Activated CD8-positive, alpha-beta memory T cell treated with anti-CD3 and anti-CD28 coated beads for 4 hours (primary cell): ENCODE measurements at places on chromosomes 2 and 18.
A peak's percentile ranks its signal among the peaks of the same experiment; 100 is the strongest.

DNA sequence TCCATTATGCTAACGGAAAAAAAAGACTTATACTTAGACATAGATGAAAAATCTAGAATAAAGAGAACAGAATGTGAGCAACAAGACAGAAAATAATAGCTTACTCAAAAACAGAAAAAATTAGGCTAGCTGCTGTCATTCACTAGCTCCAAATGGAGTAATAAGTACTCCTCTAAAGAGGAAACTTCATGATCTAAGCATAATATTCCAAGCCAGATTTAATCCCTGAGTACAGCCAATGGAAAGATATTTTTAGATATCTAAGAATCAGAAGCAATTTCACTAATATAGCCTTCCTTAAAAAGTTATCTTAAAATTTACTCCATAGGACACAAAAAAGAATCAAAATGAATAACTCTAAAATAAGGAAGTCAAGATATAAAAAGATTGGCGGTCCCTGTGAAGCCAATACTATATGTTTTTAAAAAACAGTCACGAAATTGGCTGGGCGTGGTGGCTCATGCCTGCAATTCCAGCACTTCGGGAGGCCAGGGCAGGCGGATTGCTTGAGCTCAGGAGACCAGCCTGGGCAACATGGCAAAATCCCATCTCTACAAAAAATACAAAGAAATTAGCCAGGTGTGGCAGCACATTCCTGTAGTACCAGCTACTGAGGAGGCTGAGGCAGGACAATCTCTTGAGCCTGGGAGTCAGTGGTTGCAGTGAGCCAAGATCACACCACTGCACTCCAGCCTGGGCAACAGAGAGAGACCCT lies 123.2 kb upstream of the BCL2L11 start:
- DNase-seq: no peak

GRCh38 chr2:48845684-48846083 lies 90.2 kb upstream of the LHCGR start:
- no peak for DNase-seq

DNA sequence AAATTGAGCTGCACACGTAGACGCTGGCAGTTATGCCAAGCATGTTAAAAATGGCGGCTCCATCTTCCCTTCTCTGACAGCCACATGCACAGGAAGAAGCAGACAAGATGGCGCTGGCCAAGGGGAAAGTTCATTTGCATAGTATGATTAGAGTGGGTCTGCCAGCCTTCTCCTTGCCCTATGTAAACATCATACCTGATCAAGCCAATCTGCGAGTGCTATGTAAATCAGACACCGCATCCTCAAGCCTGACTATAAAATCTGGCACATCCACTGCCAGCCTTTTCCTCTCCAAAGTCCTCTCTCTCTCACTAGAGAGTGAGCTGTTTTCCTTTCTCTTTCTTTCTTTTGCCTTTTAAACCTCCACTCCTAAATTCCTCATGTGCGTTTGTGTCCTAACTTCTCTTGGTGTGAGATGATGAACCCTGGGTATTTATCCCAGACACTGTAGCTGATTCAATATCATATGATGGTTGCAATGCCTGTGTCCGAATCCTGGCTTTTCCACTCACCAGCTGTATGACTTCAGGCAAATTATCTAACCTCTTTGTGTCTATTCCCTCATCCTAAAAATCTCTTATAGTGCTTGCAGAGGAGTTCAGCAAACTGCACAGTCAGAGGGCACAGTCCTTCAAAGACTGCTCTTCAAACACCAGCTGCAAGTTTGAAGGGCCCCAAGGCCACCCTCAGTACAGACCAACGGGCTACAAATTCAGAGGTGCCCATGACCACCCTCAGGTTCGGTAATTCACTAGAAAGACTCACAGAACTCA lies 39.3 kb upstream of the ITSN2 start:
- DNase-seq: no peak

DNA sequence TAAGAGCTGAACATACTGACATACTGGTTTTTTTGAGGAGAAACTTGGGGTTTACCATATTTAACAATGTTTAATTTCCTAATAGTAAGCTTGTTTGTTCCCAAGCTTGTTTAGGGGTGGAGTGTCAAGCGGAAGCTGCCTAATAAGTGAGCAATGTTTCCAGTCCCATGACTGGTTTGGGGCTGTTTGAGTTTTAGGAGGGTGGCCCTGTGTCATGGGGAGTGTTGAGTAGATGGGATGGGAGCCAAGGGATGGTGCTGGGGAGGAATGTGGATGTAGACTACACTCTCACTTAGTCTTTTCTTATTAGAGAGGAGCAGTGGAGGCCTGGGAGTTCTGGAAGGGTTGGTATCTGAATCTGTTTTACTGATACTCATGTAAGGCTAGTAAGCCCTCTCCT lies 128.5 kb downstream of the TANC1 start:
- DNase-seq: no peak

DNA sequence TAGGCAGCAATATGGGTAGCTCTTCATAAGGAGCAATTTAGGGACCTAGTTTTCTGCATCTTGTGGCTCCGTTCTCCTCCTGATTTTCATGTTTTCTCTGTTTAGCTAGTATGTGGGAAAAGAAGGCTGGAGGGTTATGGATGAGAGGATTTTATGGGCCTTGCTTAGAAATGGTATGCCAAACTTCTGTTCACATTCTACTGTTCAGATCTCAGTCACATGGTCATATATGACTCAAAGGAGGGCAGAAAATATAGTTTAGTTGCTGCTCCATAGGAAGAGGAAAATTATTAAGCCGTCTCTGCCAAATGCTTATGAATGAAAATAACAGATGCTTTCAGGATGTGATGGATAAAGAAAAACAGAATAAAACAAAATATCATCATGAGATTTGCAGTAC lies 361.8 kb upstream of the CWC22 start:
- no peak for DNase-seq

DNA sequence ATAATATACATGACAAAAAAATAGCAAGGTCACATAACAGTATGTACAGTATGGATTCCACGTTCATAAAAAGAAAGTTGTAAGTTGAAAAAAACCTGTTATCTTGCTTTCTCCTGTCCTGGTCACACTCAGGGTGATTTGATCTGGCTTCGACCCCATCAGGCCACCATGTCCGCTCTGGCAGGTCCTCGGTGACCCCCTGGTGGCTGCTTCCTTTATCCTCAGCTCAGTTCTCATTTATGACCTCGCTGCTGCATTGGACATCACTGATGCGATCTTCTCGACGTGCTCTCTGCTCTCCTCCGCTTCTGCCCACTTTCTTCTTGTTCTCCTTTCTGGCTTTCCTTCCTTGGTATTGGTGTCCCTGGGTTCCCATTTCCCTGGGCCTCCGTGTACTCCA lies 29.7 kb downstream of the DGKD start:
- DNase-seq: no peak

GRCh38 chr2:7633566-7634153 lies 716.4 kb downstream of the RNF144A start:
- no peak for DNase-seq

- no peak for DNase-seq
Observed at GRCh38 chr18:51266773-51267172, 69.3 kb upstream of the MEX3C start.

DNA sequence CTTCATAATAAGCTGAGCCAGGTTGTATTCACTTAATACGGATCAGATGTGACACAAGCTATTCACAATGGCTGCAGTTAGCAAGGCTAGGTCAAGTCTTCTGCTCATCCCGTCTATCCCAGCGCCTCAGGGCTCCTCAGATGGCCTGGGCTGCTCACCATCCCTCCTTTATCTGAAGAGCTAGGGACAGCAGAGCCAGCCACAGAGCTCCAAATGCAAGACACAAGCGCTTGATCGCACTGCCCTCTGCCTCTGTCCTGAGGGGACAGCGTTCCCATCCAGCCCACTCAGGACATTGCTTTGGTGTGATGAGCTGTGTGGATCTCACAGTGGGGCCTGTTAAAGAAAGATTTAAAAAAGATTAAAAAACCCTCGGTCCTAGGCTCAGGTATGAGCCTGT lies 254.4 kb upstream of the HS6ST1 start:
- DNase-seq: no peak

DNA sequence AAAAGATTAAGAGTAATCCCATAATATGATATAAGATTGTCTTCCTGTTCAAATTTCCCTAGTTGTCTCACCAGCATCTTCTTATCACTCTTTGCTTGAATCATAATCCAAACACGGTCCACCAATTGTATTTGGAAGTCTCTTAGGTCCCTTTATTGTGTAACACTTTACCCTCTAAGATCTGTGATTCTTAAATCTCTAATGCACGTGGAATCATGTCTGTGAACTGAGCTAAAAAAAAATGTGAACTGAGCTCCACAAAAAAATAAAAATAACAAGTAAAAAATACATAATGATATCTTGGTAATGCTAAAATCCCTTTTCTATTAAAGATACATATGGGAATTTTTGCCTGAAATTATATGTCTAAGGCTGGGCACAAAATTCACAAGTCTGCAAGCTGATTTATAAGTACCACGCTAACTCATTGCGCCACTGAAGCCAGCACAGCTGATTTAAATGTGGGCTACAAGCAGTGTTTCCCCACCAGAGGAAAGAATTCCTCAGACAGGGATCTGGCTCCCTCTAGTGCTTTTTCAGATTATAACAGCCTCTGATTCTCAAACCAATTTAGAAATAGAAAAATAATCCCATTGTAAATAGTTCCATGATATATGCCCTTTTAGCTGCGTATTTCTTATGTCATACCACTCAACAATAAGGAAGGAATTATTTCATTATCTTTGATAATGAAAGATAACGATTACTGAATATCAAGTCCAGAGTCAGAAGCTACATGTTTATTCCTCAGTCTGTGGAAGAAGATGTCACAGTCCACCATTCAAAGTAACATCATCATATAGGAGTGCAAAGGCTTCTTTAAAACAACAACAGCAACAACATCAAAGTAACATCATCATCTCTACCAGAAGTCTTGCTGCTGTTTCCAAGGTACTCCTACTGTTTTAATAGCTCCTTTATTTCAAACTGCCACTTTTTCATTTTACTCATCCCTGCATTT lies 22.9 kb downstream of the RBM43 start:
- peak; percentile 18 for DNase-seq

- DNase-seq: no peak
Observed at GRCh38 chr2:128341621-128342020, 23.0 kb upstream of the HS6ST1 start.

- DNase-seq: no peak
Observed at GRCh38 chr18:966759-967576, 62.3 kb downstream of the ADCYAP1 start.

DNA sequence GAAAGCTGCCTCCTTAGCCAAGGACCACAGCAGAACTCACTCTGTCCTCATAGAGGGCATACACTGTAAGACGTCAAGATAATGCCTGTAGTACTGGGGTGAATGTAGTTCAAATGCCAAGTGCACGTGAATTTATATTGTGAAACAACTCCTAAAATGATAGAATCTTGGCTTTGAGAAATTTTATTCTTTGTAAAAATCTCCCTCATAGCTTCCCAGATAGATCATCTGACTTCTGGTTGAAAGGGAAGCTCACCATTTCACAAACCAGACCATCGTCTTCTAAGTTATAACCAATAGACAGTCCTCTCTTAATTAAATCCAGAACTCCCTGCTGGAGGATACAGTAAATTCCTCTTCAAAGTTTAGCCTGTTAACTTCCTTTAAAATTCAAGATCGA lies 110.9 kb upstream of the MSTN start:
- DNase-seq: no peak

GRCh38 chr18:10017043-10017442 lies 103.2 kb downstream of the VAPA start:
- no peak for DNase-seq

DNA sequence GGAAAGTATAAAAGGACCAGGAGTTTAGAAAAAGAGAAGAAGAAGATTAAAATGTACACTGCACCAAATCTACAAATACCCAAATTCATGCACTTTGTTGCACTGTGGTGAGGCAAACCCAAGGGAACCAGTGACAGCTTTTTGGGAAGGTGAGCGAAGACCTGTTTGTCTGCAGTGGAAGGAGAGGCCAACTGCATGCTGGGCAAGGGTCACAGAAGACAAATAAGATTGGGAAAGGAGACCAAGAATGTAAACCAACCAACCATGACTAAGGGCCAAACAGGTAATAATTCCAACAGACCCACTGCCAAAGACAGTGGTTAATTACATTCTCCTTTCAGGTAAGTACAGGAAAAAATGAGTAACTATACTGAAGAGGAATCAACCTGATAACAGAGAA lies 202.8 kb downstream of the STK39 start:
- no peak for DNase-seq

- DNase-seq: no peak
Observed at GRCh38 chr2:28342081-28342967, 50.3 kb upstream of the FOSL2 start.

- DNase-seq: no peak
Observed at GRCh38 chr2:170707821-170708795, 7.0 kb upstream of the SP5 start.

DNA sequence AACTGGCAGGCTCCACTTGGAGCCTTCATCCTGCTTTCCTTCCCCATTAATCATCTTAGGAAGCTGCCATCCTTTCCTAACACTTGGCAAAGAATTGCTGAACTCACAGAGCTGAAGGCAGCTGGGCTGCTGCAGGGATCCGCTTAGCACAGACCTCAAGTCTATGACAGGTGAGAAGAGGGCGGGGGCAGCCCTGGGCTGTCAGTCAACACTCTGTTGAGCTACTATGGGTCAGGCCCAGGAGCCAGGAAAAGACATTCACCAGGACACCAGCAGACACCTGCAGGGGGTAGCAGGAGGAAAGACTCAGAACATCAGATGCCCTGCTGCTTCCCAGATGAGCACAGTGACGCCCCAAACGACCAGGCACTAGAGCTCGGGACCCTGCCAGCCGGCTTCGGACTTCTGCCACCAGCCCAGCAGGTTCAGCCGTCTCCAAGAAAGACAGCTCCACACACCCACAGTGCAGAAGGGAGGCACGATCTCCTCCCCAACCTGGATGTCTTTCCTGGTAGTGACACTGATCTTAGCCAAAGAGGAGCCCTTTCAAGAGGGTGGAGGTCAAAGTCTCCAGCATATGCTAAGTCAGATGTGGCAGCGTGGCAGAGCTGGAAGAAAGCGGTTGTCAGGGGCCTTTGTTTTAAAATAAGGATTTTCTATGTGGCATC lies 55.2 kb downstream of the SNORC start:
- DNase-seq: no peak

DNA sequence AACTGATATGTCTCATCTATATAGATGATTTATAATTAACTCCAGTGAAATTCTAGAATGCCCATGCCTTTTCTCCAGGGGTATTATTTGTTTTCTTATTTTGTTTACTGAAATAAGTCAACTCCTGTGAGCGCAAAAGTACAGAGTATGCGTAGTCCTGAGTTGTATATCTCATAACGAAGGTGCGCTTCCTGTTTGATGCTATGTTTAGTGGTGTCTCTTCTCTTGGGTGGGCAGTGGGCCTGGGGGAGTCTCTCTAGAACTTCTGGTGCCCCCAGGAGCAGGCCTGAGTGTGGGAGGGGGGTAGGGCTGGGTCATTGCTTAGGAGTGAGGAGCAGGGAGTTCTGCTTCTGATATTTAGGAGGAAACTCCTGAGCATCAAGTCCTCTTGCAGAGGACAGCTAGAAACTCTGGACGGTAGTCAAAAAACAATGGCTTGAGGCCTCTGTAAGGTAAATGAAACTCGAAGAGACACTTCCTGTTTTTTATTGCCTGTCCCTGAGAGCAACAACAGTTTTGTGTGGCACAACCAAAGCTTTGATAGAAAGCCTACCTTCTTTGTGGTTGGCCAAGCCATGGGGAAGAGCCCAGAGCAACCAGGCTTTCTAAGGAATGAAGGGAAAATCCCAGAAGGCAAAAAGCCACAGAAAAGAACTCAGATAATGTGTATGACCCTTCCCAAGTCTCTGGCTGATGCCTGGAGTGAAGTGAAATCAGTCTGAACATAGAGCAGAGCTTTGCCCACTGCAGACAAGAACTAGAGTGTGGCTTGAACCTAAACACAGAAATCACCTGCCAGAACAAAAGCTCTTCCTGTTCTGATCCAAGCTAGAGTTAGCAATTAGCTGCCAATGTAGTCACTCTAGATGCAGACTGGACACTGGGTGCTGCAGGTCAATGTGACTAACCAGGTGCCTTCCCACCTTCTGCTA lies 8.5 kb upstream of the SP140L start:
- no peak for DNase-seq
